ENCODE measurements at places on chromosomes 12 and 14.
A peak's percentile ranks its signal among the peaks of the same experiment; 100 is the strongest.

DNA sequence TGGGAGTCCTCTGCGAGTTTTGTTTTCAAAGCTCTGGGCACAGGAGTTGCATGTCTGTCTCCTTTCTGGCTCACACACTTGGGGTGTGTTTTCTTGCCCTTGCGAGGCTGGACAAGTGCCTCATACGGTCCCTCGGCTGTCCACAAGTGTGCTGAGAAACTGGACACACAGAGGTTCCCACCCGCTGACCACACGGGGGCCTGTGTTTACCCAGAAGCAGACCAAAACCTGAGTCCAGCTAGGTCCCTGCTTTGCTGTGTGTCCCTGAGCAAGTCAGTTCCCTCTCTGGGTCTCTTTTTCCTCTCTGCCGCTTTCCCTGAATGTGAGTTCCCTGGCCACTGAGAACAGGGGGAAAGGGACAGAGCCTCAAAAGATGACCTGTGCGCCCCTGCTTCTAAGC is 678 bp upstream of the OAS2 start:
- no peak for DNase-seq

DNA sequence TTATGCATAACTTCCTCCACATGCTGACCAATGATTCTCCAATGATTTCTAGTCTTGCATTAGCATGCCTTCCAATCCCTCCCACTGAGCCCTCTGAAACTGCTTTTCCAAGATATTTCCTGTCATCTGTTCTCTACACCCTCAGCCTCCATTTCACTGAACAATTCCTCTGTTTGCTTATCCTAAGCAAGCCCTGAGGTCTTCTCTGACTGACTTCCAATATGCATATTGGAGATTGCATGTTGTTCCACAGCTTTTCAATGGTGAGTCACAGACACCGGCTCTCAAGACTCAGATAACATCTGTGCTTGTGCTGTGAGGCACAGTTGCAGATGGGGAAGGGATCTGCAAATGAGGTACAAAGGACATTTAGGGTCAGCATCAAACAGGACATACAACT is 141.0 kb downstream of the SLC16A7 start:
- DNase-seq, result peak; percentile 56

GRCh38 chr14:24167469-24168114 is 4.3 kb upstream of the REC8 start:
- peak; percentile 43 for DNase-seq

GRCh38 chr12:131642771-131643170 is 68.1 kb upstream of the SFSWAP start:
- DNase-seq, result no peak

GRCh38 chr14:34387974-34388516 is 74.0 kb downstream of the SPTSSA start:
- DNase-seq, result no peak

DNA sequence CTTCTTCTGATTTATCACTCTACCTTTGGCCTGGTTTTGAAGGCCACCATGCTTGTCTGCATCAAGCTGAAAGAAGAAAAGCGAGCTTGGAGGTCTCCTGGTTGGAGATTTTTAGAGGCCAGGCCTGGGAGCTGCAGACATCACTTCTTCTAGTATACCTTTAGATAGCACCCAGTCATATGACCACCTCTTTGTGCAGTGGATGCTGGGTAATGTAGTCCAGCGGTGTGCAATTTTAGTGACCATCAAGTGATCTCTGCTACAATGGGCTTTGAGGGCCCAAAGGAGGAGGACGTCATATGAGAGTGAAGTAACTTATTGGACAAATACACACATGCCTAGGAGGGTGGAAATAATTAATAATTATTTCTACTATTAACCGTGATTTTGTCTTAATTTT is 15.2 kb upstream of the WNT5B start:
- DNase-seq, result no peak

GRCh38 chr12:56948457-56948777 is 9.0 kb downstream of the RDH16 start:
- DNase-seq, result no peak

GRCh38 chr12:100114574-100114973 is 28.1 kb downstream of the BLTP3B start:
- DNase-seq, result peak; percentile 17

- peak; percentile 35 for DNase-seq
Measured at GRCh38 chr12:27015730-27016076, 1.5 kb upstream of the TM7SF3 start.

DNA sequence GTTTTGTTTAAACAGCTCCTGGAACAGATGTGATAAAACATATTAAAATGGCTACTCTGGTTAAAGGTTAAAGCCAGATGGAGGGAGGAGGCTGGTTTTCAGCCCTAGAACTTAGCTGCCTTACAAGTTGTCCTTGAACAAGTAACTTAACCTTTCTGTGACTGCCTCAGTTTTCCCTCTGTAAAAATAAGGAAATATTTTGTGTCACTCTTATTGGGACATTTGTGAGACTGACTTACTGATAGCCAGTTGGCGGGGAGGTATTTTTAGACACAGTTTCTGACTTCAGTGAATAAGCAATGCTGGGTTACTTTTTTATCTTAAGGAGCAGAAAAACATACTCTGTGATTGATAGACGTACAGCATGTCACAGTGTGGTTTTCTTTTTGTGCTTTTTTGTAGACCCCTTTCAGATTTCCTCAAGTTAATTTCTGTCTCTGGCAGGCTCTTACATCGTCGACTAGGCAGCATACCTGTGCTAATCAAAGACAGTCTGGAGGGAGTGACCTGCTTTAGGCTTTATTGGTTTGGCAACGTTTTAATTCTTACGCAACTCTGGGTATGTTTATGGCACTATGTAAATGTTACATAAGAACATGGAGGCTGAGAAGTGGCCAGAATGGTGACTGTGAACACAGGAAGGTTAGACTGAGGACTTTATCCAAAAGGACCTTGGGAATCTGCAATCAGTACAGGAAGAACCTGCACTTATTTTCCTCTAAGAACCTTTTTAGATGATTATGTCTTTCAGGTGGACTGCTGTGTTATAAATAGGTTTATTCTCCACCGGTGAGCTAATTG is 3.3 kb downstream of the ACVR1B start:
- DNase-seq, result no peak

GRCh38 chr14:63492391-63492790 is 50.8 kb downstream of the PPP2R5E start:
- no peak for DNase-seq

GRCh38 chr12:131445795-131446194 is 265.1 kb upstream of the SFSWAP start:
- no peak for DNase-seq

GRCh38 chr14:74612350-74613021 is 449 bp upstream of the LTBP2 start:
- peak; percentile 88 for DNase-seq

- no peak for DNase-seq
Measured at GRCh38 chr12:132689227-132689626, 1.8 kb downstream of the PXMP2 start.

DNA sequence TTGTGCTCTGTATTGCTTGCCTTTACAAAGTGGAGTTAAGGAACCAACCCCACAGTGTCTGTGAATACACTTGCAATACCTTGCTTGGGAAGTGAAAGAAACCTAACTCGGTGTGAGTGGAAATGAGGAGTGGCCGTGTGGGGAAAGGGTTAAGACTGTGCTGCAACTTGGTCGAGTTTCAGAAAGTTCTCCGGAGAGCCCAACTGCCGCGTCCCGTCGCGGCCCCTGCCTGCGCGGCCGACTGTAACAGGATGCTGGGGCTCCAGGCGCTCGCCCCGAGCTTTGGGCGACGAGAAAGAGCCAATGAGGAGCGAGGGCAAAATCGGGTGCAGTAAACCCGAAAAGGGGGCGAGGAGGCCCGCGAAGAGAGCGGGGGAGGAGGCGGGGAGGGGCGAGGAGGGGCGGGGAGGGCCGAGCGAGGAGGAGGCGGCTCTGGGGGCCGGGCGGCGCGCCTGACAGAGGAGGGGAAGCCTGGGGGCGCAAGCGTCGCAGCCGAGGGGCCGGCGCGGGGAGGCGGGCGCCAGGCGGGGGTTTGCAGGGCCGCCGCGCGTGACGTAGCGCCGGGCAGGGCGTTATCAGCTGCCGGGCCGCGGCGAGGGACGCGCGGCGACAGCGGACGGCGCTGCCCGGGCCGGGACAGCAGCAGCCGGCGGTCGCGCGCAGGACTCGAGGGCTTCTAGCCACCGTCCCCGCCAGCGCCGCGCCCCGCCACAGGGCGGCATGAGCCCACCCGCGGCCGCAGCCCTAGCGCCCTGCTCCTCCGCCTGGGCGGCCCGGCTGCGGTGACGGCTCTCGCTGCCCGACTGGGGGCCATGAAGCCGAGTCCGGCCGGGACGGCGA is at the start of gene DACT1:
Gene DACT1 (plus strand): TSS at position 572 of the 840 bp plus-strand sequence. CDS start 241 bp downstream, at position 813.
- DNase-seq, result peak; percentile 97

DNA sequence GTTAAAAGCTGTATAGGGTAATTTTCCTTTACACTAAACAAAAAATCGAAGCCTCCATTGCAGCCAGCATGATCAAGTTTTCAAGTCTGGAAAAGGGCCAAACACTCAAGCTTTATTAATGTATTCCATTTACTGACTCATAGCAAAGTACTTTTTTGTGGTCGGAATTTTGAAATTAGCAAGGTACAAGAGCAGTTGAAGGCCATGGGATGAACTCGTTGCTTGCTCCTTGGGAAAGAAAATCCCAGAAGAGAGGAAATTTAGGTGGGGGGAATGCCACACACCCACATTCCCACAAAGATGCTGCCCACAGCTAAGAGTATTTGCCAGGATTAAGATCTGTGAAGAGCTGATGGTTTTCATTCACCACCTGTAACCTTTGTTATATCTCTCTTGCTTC is 333.7 kb downstream of the EGLN3 start:
- DNase-seq, result no peak

DNA sequence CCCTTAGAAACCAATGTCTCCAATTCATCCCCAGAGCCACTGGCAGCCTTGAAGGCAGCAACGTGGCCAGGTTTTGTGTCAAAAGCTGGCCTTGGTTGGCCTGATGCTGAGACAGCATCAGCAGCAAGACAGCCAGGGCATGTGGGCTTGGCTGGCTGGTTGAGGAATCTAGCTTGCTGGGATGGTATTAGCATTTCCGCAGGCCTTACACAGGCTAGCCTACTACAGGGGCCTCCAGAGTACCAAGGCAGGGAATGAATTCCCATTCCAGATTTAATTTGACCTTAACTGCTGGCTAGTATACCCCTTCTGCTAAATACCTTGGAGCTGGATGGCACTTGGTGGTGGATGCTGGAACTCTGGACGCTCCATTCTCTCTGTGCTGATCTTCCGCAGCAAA is 15.8 kb downstream of the NGDN start:
- DNase-seq, result no peak

DNA sequence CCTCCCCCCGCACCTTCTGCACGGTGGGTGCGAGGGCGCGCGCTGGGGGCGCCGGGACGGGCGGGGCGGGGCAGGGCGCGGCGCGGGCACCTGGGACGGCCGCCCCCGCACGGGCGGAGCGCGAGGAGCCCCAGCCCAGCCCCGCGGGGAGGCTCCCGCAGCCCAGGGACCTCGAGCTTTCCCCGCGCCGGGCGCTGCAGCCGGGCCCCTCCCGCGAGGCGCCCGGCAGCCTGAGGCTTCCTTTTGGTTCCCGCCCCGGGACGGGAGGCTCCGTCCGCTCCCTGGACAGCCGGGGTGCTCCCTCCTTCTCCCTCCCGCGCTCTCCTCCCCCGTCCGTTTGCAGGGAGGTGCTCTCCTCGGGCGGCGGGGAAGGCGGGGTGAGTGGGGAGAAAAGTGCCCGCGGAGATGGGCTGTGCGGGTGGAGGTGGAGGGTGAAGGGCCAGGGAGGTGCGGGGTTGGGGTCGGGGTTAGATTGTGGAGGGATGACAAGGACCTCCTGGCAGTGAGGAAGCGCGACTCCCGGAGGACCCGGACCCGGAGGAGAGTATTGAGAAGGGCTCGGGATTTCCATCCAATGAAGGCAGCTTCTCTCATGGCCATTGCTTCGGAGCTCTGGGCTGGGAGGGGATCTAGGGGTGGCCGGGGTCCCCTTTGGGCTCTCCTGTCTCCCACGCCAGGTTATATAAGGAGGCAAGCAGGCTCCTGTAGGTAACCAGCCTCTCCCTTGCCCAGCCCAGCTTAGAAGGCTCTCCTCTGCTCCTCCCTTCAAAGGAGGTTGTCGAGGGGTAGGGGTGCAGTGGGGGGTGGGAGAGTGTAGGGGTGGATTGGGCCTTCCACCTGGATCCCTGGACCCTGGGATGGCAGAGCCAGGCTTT is 645 bp downstream of the JDP2 start:
- peak; percentile 58 for DNase-seq

GRCh38 chr14:56774503-56774902 is 35.8 kb downstream of the OTX2 start:
- no peak for DNase-seq

- no peak for DNase-seq
Measured at GRCh38 chr12:130192642-130193345, 30.5 kb downstream of the FZD10 start.

DNA sequence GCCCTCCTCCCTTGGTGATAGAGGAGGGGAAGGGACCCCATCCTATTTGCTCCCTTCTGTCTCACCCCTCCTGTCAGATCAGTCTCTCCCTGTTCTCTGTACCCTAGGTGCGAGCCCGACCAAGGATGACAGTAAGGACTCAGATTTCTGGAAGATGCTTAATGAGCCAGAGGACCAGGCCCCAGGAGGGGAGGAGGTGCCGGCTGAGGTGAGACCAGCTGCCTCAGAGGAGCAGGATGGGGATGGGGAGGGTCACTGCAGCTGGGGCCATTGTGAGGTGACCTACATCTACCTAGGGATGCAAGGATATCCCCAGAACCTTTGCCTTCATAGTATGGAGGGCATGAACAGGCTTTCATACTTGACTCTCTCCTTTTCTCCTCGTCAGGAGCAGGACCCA is 22.2 kb downstream of the AGAP2 start:
- no peak for DNase-seq

GRCh38 chr14:22488522-22489243 is 100.3 kb downstream of the DAD1 start:
- no peak for DNase-seq

DNA sequence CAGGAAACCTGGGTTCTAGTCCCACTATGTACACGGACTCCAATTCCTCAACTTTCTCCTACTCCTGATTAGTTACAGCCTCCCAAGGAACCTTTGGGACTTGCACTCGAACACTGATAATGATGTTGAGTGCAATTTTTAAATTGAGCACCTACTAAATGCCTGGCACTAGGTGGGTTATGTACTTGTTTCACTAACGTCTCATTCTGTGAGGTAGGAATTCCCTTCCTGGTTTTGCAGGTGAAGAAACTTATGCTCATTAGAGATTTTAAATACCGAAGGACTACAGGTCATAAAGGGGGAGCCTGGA is 536 bp downstream of the PARPBP start:
- no peak for DNase-seq

GRCh38 chr14:69960296-69960695 is 81.1 kb downstream of the SMOC1 start:
- DNase-seq, result no peak

DNA sequence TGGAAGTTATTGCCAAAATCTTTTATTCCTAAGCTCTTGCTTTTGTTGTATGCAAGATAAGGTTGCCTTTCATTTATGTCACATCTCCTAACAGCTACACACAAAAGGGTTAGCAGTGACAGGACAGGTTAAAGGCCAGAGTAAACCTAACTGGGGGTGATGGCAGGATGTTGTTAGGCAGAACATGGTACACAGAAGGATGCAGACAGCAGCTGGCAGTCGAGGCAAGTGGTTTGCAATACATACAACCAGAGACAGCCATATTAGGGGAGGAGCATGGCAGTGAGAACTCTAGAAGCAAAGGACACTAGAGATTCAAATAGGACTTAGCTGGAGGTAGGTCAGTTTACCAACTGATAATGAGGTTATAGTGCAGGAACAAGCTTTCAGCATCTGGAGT is 2.7 kb upstream of the ABCD2 start:
- DNase-seq, result no peak
